HT-29 (cell line): ENCODE measurements at places on chromosomes 1 and 21.

DNA sequence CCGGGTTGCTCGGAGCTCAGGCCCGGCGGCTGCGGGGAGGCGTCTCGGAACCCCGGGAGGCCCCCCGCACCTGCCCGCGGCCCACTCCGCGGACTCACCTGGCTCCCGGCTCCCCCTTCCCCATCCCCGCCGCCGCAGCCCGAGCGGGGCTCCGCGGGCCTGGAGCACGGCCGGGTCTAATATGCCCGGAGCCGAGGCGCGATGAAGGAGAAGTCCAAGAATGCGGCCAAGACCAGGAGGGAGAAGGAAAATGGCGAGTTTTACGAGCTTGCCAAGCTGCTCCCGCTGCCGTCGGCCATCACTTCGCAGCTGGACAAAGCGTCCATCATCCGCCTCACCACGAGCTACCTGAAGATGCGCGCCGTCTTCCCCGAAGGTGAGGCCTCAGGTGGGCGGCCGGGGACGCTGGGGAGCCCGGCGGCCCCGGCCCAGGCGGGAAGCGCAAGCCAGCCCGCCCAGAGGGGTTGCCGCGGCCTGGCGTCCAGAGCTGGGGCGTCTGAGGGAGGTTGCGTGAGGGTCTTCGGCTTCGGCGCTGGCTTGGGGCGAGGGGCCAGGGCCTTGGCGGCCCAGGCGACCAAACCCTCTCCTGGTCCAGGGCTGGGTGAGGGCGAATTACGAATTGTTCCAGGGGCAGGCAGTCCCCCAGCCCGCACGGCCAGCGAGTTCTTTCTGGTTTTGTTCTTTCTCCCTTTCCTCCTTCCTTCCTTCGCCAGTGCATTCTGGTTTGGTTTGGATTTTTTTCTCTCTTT is 805 bp downstream of the SIM2 start:
- peak; percentile 23 for DNase-seq

DNA sequence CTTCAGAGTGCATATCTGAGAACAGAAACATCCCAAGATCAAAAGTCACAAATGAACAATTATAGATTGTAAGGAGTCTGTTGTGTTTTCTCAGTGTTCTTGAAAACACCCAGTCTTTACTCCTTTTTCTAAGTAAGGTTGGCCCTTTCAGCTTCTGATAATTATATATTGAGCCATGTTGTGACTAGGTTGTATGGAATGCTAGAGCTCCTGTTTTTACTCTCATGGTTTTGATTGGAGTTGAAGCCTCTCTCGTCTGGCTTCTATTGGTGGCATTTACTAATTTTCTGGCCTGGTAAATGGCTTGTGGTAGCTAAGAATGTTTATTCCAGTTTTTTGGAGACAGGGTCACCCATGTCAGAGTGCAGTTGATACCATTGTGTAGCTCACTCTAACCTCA is 84.7 kb downstream of the NDUFS5 start:
- DNase-seq = no peak

DNA sequence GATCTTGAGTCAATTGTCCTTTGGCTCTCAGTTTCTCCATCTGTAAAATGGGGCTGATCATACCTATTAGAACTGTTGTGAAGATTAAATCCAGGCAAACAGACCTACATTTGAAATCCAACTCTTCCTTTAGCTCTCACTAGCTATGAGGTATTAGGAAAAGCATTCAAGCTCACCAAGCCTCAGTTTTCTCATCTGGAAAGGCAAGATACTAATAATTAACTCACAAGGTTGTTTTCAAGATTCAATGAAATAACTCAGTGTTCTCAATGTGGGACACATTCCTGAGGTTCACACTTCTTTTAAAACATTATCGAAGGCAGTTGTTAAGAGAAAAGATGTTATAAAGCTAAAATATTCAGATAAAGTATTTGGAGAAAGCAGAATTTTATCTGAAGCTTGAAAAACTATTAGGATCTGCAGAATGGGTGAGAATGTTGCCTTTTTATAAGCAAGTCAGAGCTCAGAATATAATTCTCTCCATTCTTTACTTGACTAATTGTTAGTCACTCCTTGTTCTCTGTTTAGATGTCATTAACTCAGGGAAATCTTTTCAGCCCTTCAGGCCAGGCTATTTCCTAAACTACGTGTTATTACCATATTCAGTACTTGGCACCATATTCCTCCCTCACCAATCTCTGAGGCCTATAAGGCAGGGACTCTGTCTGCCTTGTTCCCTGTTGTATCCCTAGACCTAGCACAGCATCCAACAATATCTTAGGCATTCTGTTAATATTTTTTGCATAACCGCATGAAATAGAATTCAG is 72.0 kb upstream of the VAV3 start:
- no peak for DNase-seq

DNA sequence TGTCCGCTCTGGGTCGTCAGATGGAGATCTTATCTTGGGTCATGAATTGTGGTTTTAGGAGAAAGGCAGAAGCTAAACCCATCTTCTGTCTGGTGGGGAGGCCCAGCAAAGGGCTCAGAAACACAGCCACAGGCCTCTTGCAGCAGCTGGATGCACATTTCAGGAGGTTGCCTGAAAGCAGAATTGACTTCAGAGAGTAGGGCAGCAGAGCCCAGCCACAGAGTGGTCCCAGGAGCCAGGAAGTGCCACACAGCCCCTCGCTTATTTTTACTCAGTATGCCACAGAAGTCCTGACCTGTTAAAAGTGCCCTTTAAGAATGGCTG is 8.3 kb upstream of the RIPK4 start:
- no peak for DNase-seq

- DNase-seq = no peak
Observed at GRCh38 chr1:116878804-116879477, 30.8 kb upstream of the PTGFRN start.

- no peak for DNase-seq
Observed at GRCh38 chr1:228513236-228513900, 26.2 kb downstream of the RNF187 start.

GRCh38 chr1:55600242-55600641 is 385.1 kb upstream of the USP24 start:
- no peak for DNase-seq

DNA sequence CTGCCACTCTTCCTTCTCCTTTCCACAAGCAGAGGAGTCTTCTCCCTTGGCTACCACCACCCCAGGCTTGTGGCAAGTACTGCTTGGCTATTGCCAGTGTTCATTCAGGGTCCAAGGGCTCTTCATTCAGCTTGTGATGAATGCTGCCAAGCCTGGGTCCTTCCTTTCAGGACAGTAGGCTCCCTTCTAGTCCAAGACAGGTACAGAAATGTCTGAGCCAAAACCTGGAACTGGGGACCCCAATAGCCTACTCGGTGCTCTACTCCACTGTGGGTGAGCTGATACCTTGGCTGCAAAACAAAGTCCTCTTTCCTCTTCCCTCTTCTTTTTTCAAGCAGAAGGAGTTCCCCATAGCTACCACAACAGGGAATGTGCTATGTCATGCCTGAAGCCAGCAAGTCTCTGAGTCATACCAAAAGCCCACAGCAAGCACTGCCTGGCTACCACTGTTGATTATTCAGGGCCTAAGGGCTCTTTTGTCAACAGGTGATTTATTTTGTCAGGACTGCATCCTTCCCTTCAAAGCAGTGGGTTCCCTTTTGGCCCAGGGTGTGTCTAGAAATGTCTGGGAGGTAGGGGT is 268.9 kb downstream of the HHAT start:
- no peak for DNase-seq

- no peak for DNase-seq
Observed at GRCh38 chr1:200328379-200328778, 81.5 kb downstream of the ZNF281 start.

DNA sequence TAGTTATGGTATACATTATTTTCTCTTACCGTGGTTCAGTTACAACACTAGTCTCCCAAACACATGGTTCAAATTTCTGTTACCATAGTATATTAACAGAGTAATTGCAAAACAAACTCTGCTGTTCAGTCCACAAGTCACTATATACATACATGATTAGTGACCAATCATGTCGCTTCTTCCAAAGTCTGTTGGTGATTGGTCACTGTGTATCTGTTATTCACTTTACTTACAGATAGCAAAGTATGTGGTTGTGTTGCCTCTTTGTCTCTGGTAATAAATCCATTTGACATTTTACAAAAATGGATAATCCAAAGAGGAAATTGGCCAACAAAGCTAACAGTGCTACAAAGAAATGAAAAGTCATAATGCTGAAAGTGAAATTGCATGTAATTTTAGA is 107.2 kb downstream of the RABGAP1L start:
- no peak for DNase-seq

- DNase-seq = no peak
Observed at GRCh38 chr1:81410941-81411340, 389.8 kb upstream of the ADGRL2 start.

- DNase-seq = no peak
Observed at GRCh38 chr1:5994713-5995621, 2.7 kb upstream of the NPHP4 start.

DNA sequence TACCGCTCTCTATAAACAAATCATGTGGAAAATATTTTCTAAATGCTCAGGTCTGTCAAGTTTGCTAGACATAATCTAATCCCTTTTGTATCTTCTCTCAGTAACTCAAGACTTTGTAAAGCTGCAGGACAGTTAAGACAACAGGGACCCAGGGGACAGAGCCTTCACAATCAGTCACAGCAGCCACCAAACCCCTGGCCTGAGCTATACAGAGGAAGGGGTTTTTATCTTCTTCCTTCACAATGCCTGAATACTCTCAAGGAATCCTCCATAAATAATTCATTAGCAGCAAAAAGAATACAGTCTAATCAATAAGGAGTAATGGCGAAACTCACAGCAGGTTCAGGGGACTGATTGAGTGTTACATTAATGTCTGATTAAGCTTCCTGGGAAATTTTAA is 368.3 kb downstream of the SMYD3 start:
- no peak for DNase-seq

DNA sequence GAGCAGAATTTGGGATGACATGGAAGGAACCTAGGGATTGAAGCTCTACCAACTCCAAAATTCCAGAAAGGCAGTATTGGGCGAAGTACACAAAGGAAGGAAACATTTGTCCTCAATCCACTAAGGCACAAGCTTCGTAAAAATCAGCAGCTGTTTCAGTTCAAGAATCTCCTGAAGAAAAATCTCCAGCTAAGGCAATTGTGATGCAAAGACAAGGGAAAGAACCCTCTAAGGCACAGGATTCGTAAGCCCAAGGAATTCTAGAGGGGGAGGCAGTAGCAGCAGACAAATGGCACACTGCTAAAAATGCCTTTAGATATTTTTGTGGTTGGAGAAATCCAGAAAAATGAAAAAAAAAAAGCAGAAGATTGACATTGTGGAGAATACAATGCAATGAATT is 64.5 kb upstream of the PLPPR5 start:
- DNase-seq = no peak

DNA sequence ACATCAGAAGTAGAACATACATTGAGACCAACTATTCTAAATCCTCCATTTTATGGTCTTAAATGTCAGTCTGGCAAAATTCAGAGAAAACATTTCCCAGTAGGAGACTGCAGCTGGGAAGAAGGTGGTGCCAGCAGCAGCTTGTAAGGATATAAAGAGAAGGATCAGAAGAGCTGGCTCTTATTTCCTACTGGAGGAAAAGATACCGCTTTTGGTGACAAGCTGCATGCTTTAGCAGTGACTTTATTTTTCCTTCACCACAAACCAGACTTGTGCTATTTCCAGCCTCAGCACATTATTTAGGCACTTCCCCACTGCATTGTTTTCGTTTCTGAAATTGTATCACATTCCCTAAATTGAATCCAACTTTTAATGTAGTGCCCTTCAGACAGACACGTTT is 28.4 kb downstream of the RNF11 start:
- no peak for DNase-seq

GRCh38 chr1:182666706-182667105 is 17.7 kb downstream of the RGS8 start:
- DNase-seq = no peak

DNA sequence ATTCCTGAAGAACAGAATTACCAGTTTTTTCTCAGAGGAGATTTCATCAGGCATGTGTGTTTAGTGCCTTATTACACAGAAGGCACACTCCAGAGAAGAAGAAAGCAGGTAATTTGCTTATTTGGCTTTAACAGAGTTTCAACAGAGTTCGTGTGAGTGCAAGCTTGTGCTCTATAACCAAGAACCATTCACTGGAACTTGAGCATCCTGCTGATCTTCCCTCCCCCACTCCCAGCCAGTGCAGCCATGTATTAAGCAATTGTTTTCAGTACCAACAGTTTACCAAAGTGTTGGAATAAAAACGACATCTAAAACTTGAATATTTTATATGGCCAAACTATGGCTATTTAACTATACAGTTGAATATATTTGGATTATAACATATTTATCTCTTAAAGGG is 4.3 kb downstream of the MGST3 start:
- DNase-seq = no peak

DNA sequence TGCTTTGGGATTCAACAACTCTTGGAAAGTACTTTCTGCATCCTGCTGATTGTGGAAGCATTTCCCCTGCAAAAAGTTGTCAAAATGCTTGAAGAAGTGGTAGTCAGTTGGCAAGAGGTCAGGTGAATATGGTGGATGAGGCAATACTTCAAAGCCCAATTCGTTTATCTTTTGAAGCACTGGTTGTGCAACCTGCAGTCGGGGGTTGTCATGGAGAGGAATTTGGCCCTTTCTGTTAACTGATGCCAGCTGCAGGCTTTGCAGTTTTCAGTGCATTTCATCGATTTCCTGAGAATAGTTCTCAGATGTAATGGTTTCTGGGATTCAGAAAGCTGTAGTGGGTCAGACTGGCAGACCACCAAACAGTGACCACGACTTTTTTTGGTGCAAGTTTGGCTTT is 47.6 kb upstream of the GJA5 start:
- no peak for DNase-seq

GRCh38 chr1:225950905-225951497 is 10.0 kb upstream of the LEFTY2 start:
- no peak for DNase-seq

- DNase-seq = no peak
Observed at GRCh38 chr1:92466683-92467352, 19.9 kb downstream of the GFI1 start.

DNA sequence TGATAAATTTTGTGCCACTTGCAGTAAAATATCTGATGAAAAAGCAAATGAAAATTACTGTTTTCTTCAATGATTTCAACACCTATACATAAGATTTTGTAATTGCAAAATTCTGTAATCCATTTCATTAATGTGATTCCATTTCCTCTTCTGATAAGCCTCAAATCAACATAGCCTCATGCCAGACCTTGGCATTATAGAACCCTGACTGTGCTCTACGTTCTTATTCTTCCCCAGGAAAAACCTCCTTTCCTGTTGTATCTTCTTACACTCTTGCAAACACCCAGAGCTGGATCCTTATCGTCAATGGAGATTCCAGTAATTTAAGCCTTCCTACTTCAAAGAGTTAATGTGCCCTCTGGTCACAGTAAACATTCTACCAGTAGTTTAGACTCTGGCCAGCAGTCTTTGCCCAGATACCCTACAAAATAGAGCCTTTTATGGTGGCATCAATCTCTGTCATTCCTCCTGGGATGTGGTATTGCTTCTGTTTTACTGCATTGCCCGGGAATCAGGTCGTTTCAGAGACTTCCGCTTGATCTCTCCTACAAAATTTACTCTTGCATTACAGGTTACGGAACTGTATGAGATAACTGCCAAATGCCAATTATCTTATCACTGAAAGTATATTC is 48.5 kb upstream of the CHRM3 start:
- DNase-seq = no peak

GRCh38 chr21:39850333-39850732 is 16.9 kb upstream of the PCP4 start:
- DNase-seq = no peak

GRCh38 chr1:170032531-170033280 is 41.8 kb downstream of the KIFAP3 start:
- DNase-seq = no peak
